ENCODE measurements at places on chromosomes 2 and 18.
A peak's percentile ranks its signal among the peaks of the same experiment; 100 is the strongest.

- H3K4me3 ChIP-seq: no peak overlapping the region
- H3K27me3 ChIP-seq: no peaks in the 10 kb centered on the region
- H3K36me3 ChIP-seq: no peaks in the 10 kb centered on the region
- H3K27ac ChIP-seq: no peak overlapping the region
- H3K4me1 ChIP-seq: peaks cover 3% of the 10 kb centered on the region
- DNase-seq: no peak
Observed at GRCh38 chr2:213288913-213289700, 4.8 kb downstream of the SPAG16 start.

DNA sequence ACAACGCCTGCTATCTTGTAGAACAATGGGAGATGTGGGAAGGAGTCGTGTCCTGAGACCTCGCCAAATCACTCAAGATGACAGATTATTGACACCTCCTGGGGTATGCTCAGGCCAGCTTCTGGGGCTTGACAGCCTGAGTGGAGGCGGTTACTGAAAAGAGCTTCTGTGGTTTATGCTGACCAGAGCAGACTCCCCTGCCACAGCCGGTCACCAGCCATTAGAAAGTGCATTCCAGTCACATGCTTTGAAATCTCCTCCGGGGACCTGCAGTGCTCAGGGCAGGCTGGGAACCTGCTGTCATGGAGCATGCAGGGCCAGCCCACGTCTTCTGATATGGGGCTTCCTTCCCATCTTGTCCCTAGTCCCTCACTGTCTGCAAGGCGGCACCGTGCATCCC, 215.9 kb downstream of the SEPTIN10 start:
- H3K4me3 ChIP-seq: no peak overlapping the region
- H3K27ac ChIP-seq: no peak overlapping the region
- no peaks in the 10 kb centered on the region for H3K36me3 ChIP-seq
- no peaks in the 10 kb centered on the region for H3K4me1 ChIP-seq

DNA sequence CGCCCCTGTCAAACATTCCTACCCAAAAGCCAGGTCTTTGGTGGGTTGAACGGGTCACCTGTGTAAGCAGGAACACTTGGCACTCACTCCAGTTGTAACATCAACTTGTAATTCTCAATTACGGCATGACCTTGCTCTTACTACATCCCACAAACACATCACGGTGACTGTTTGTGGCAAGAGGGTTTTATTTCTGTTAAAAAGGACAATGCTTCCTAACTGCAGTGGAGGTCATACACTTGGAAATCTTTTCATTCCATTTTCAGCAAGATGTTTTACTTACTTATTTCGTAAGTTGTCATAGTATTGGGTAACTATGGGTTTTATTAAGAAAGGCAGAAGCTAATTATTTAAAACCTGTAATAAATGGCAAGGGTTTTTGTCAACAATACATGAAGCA, 126.1 kb downstream of the ZNF516 start:
- no peaks in the 10 kb centered on the region for H3K36me3 ChIP-seq
- DNase-seq: no peak
- no peak overlapping the region for H3K4me3 ChIP-seq
- H3K27ac ChIP-seq: no peak overlapping the region

- H3K27ac ChIP-seq: no peak overlapping the region
- DNase-seq: no peak
- no peaks in the 10 kb centered on the region for H3K27me3 ChIP-seq
- H3K4me1 ChIP-seq: no peaks in the 10 kb centered on the region
Observed at GRCh38 chr2:197152451-197153228, 157.9 kb downstream of the ANKRD44 start.

DNA sequence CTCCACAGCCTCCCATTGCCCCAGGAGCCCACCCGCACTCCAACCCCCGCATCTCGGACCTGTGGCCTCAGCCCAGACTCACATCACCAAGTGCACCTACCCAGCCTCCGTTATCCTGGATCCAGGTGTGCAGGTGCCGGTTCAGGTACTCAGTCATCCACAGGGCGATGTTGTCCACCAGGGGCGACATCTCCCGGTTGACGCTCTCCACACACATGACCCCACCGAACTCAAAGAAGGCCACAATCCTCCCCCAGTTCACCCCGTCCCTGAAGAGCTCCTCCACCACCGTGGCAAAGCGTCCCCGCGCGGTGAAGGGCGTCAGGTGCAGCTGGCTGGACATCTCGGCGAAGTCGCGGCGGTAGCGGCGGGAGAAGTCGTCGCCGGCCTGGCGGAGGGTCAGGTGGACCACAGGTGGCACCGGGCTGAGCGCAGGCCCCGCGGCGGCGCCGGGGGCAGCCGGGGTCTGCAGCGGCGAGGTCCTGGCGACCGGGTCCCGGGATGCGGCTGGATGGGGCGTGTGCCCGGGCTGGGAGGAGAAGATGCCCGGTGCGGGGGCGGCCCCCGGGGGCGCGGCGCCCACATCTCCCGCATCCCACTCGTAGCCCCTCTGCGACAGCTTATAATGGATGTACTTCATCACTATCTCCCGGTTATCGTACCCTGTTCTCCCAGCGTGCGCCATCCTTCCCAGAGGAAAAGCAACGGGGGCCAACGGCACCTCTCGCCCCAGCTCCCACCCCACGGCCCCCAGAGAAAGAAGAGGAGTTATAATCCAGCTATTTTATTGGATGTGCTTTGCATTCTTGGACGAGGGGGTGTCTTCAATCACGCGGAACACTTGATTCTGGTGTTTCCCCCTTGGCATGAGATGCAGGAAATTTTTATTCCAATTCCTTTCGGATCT, 1.3 kb downstream of the BCL2 start:
- H3K4me3 ChIP-seq: peak overlapping the region; percentile 90
- H3K36me3 ChIP-seq: no peaks in the 10 kb centered on the region
- no peaks in the 10 kb centered on the region for H3K27me3 ChIP-seq

DNA sequence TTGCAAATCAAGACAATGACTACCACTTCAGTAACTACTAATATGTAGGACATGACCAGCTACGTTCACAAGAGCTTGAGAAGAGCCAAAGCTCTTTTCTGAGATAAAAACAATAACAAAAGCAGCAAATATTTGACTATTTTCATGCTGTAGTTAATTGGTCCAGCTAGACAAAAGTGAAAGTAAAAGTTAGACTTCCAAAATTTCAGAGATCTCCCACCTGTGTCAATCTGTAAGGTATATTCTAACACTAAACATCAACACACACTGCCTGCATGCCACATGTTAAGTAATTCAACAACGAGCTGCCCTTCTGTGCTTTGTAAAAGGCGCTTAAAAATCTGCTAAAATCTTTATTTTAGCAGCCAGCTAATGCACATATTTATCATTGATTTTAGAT, 185.9 kb downstream of the SLC39A10 start:
- no peak for DNase-seq
- no peaks in the 10 kb centered on the region for H3K27me3 ChIP-seq
- H3K4me1 ChIP-seq: no peaks in the 10 kb centered on the region

DNA sequence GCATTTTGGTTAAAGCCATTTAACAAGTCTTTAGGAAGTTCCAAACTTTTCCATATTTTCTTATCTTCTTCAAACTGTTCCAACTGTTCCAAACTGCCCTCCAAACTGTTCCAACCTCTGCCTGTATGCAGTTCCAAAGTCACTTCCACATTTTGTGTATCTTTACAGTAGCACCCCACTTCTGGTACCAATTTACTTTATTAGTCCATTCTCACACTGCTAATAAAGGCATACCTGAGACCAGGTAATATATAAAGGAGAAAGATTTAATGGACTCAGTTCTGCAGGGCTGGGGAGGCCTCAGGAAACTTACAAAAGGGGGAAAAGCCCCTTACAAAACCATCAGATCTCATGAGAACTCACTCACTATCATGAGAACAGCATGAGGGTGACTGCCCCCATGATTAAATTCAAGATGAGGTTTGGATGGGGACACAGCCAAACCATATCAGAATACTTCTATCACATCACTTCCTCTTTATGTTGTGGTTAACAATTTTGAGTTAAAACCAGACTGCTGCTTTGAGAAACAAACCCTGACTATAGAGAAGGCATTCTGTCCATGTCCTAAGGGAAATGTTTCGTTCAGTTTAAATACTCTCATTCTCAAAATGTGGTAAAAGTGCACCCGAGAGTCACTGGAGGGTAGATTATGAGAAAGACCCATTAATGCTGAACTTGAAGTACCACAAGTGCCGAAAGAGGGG, 11.0 kb downstream of the IL18R1 start:
- no peak for DNase-seq
- H3K27me3 ChIP-seq: no peaks in the 10 kb centered on the region
- H3K27ac ChIP-seq: no peak overlapping the region
- no peaks in the 10 kb centered on the region for H3K4me1 ChIP-seq
- no peaks in the 10 kb centered on the region for H3K36me3 ChIP-seq

GRCh38 chr2:96111823-96112500, 4.4 kb downstream of the ADRA2B start:
- H3K36me3 ChIP-seq: no peaks in the 10 kb centered on the region
- no peaks in the 10 kb centered on the region for H3K4me1 ChIP-seq
- DNase-seq: no peak
- H3K27ac ChIP-seq: no peak overlapping the region
- no peak overlapping the region for H3K4me3 ChIP-seq

GRCh38 chr2:7045601-7046590, 128.7 kb downstream of the RNF144A start:
- no peaks in the 10 kb centered on the region for H3K36me3 ChIP-seq
- H3K27ac ChIP-seq: no peak overlapping the region
- no peak for DNase-seq
- H3K27me3 ChIP-seq: no peaks in the 10 kb centered on the region

DNA sequence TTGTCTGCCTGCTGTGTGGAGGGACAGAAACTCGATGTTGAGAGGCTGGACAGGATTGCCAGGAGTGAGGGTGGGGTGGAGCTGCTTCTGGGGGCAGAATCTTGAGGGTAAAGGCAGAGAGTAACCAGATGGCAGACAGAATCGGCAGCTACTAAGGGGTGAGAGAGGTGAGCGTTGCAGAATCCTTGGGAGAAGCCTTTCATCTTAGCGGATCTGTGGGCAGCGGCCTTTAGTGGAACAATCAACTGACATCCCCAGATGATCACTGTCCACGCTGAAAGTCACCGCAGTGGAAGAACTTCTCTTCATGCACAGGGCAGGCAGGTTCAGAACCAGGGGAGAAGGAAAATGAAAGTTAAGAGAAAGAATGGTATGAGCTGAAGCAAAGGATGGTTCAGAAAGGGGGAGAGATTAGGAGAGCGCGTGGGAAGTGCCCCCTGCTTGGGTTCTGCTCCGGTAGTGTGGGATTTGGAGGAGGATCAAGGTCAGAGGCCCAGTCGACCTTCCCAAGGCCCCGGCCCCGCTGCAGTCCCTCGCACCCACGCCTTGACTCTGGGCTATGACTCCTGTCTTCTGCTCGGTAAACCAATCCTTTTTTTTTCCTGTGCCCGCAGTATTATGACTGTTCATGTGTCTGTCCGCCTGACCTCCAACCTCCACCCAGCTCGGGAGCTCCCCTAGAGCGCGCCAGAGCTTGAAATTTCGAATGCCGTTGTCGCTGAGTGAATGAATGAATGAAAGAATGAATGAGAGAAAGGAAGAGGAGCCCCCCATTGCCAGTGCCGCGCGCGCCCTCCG, 584 bp downstream of the BOLA3 start:
- H3K27me3 ChIP-seq: no peaks in the 10 kb centered on the region
- H3K36me3 ChIP-seq: no peaks in the 10 kb centered on the region
- peak overlapping the region; percentile 52 for H3K4me3 ChIP-seq

DNA sequence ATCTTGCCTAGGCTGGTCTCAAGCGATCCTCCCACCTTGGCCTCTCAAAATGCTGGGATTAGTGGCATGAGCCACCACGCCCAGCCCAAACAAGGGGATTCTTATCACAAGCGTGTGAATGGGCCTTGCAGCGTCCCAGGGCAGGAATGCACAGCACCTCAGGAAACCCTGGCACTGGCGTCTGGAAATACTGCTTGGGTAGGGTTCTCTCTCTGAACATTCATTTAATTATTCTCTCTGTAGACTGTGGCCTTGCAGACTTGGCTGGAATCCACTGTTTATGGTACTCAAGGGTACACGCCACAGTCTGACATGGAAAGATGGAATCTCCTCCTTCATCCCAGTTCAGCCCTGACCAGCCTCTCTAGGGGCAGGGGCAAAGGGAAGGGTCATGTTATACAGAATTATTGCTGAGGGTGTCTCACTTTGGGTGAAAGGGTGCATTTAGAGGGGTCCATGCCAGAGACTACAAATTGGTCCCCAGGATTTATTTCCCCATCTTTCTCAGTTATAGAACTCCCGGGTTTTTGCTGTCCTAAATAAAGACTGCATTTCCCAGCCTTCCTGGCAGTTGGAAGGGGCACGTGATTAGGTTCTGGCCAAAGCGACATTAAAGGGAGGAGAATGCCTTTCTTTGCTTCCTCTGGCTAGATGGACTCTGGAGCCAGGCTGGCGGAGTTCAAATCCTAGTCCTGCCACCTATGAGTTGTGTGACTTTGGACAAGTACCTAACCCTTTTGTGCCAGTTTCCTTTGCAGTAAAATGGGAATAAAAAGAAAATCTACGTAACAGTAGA, 147.2 kb upstream of the HAAO start:
- peak overlapping the region; percentile 55 for H3K27ac ChIP-seq
- H3K4me3 ChIP-seq: no peak overlapping the region
- H3K36me3 ChIP-seq: no peaks in the 10 kb centered on the region
- H3K4me1 ChIP-seq: no peaks in the 10 kb centered on the region

DNA sequence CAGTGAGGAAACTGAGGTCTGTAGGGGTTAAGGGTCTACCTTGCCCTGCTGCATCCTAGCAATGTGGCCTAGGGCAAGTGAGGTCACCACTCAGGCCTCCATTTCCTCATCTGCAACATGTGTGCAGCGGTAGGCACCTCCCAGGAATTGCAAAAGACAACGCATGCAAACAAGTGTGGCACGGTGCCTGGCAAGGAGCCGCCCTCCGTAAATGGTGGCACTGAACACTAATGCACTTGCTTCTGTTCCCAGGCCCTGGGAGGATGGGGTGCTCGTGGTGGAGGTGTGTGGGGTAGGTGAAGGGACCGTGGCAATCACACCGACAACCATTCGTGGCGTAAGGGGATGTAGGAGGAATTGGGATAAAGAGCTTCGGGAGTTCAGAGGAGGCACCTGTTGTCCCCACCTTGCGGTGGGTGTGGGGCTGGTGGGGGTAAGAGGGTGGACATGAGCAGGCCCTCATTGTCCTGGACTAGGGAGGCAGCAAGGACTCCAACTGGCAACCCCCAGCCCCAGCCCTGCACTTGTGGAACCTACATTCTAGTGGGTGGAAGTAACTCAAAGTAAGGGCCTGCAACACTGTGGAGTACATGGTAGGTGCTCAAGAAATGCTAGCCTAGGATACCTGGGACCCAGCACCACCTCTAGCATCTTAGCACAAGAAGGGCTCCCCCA, 26.0 kb downstream of the ATOH8 start:
- no peak overlapping the region for H3K4me3 ChIP-seq
- H3K4me1 ChIP-seq: peaks cover 11% of the 10 kb centered on the region
- H3K36me3 ChIP-seq: no peaks in the 10 kb centered on the region
- H3K27ac ChIP-seq: no peak overlapping the region
- no peaks in the 10 kb centered on the region for H3K27me3 ChIP-seq

- DNase-seq: no peak
- H3K36me3 ChIP-seq: no peaks in the 10 kb centered on the region
- peak overlapping the region; percentile 28 for H3K4me3 ChIP-seq
- H3K4me1 ChIP-seq: no peaks in the 10 kb centered on the region
Observed at GRCh38 chr2:222319586-222320435, 21.0 kb upstream of the PAX3 start.

- no peak overlapping the region for H3K27ac ChIP-seq
- no peaks in the 10 kb centered on the region for H3K4me1 ChIP-seq
- DNase-seq: no peak
- H3K4me3 ChIP-seq: no peak overlapping the region
- H3K27me3 ChIP-seq: no peaks in the 10 kb centered on the region
Observed at GRCh38 chr18:59788791-59789106, 91.5 kb upstream of the CCBE1 start.

- H3K4me1 ChIP-seq: no peaks in the 10 kb centered on the region
- H3K27me3 ChIP-seq: no peaks in the 10 kb centered on the region
- H3K27ac ChIP-seq: no peak overlapping the region
- no peak overlapping the region for H3K4me3 ChIP-seq
- DNase-seq: no peak
Observed at GRCh38 chr2:56960581-56960980, 776.8 kb downstream of the CCDC85A start.

Measured in uterus (tissue), 4 donors.